ENCODE measurements at places on chromosomes 5 and 9. TPM values are rescaled to one million over a fixed set of nuclear protein-coding genes. Genes with fewer than 3 reads are reported as not detected.

NUTM2G gene
- not detected for total RNA-seq

IFT74 gene
- 9.2 TPM for total RNA-seq

SNCB gene
- total RNA-seq, result not detected

PDLIM4 gene
- not detected for total RNA-seq

RNF145 gene
- 102 TPM for total RNA-seq

GADD45G gene
- total RNA-seq, result 10.1 TPM

LAMC3 gene
- 0.20 TPM for total RNA-seq

GABRA6 gene
- total RNA-seq, result not detected

TAF11L10 gene
- total RNA-seq, result not detected

TEX48 gene
- total RNA-seq, result not detected

CETN3 gene
- 24.3 TPM for total RNA-seq

GABRB2 gene
- total RNA-seq, result not detected

MIER3 gene
- 25.6 TPM for total RNA-seq

PDCD1LG2 gene
- total RNA-seq, result 1.0 TPM

CDC37L1 gene
- 14.6 TPM for total RNA-seq

IFNA2 gene
- total RNA-seq, result not detected

FSTL4 gene
- total RNA-seq, result 0.83 TPM

PCDHGA8 gene
- total RNA-seq, result 0.09 TPM

TNFSF15 gene
- 1.2 TPM for total RNA-seq

CNTNAP3 gene
- total RNA-seq, result not detected

PCDHGB4 gene
- total RNA-seq, result 0.11 TPM

TCF7 gene
- total RNA-seq, result 315 TPM

CDHR2 gene
- total RNA-seq, result 3.8 TPM
